ENCODE measurements at places on chromosomes 5 and 9.
A peak's percentile ranks its signal among the peaks of the same experiment; 100 is the strongest.

DNA sequence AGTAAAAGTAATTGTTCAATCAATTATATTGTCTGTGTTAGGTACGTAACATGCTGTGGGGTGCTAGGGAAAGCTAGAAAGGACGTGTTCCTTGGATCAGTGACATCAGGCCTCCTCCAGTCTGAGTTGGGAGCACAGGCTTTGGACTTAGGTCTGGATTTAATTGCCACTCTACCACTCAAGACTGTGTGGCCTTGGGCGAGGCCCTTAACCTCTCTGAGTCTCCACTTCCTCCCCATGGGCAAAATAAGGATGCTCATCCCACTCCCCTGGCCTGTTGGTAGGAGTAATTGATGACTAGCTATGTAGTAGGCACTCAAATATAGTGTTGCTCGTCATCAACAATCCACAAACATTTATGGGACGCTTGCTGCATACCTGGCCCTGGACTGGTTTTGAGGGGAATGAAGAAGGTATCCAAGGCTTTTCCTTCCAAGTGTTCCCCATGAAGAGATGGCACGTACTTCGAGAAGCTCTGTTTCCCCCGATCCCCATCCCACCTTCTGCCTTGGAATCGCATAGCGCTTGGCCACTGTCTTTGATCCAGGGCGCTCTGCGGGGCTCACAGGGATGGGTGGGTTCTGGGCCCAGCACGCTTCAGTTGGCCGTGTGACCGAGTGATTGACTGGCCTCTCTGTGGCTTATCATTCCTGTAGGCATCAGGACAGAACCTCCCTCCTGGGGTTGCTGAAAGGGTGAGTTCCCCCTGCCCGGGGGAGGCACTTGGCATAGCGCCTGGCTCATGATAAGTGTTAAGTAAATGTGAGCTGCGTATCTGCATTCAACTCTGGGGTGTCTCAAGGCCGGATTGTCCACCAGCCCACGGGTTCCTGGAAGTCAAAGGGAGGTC is 8.1 kb downstream of the FGF18 start:
- DNase-seq = no peak

- no peak for DNase-seq
These were observed 151.8 kb downstream of the MUSK start for GRCh38 chr9:110820381-110820780.

- peak; percentile 15 for DNase-seq
These were observed 199.3 kb upstream of the PDE4D start for GRCh38 chr5:60092671-60093422.

- no peak for DNase-seq
These were observed 2258.8 kb upstream of the WWC1 start for GRCh38 chr5:166032601-166033000.

DNA sequence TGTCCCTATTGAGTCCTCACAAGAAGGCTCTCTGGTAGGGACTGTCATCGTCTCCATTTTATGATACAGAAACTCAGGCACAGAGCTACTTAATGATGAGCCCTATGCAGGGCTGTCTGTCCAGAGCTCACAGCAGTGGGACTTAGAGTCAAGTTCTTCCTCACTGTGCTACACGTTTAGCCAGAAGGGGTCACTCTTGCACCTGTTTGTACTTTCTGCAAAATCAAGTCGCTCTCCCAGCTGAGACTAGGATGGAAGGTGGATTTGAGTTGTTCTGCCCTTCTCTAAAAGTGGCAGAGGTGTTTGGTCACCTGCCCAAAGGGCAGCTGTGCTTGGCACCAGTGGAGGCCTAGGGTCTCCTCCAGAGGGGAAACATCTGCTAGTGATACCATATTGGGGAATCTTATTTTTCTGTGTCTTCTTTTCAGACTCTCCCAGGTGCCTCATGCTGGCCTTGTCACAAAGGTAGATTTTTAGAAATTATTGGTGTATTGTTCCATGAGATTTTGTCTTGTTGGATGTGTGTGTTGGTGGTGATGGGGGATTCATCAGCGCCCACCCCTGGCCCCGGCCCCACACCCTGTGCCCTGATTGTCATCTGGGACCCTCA is 104.2 kb downstream of the PPARGC1B start:
- DNase-seq = peak; percentile 78

DNA sequence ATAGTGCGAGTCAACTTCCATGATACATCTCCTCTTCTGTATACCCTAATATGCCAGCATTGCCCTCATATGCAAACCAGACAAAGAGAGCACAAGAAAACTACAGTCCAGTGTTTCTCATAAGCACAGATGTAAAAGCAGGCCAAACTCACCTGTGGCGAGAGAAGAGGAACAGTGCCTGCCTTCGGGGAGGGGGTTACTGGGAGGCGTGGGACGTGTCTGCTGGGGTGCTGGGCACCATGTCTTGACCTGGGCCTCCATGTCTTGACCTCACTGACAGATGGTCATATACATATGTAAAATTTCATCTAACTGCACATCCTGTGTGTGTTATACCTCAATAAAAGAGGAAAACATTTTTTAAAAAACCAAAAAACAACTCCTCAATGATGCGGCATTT is 159.3 kb upstream of the PPP1R26 start:
- no peak for DNase-seq

DNA sequence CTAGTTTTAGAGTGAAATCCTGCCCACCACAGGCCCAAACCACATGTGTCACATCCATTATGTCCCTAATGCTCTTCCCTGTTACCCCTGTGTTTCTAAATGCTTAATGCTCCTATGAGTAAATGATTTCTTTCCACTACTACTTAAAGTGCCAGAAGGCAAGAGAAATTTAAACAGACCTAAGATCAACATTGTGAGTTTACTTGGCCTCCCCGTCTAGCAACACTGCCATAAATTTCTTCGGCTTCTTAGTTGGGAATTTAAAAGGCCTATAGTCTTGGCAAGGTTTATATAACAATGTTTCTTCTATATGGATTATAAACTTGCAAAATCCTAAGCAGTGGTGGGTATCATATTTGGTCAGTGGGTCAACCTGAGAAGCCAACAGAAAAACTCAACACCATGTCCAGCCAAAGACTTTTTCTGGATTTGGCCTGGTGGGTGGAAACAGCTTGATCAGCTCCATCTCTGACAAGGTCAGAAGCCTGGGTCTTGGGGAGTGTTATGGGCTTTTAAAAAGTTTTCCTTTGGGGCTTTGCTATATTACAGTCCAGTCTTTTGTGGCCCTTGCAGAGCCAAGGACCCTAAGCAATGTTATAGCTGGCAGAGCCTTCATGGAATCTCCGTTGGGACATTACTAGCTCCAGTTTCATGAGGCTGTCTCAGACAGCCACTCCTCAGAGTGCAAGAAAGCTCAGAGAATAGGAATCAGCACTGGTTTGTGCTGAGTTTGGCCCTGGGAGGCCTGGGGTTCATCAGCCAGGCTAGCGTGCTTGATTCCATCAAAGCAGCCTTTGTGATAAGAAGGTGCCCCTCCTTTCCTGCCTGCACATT is 119.8 kb downstream of the PRDM6 start:
- no peak for DNase-seq

DNA sequence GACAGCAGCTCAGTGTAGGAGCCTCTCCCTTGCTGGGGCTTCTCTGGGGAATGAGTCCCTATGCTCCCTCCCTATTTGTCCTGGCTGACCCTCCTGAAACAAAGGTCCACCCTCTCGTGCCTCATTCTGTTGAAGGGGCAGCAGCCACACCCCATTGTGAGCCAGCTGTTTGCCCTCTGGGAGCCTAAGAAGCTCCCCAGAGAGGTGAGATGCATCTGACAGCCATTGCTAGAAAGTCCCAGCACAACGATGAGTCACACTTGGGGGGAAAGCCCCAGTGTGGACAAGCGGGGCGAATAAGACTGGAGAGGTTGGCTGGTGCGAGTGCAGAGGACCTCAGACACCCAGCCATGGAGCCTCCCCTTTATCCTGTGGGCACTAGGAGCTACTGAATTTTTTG is 101.4 kb downstream of the PPARGC1B start:
- no peak for DNase-seq

- DNase-seq = no peak
These were observed 300.7 kb downstream of the KDM4C start for GRCh38 chr9:7058473-7058872.

- DNase-seq = peak; percentile 38
These were observed 14.4 kb downstream of the PRKACG start for GRCh38 chr9:68999393-69000105.

DNA sequence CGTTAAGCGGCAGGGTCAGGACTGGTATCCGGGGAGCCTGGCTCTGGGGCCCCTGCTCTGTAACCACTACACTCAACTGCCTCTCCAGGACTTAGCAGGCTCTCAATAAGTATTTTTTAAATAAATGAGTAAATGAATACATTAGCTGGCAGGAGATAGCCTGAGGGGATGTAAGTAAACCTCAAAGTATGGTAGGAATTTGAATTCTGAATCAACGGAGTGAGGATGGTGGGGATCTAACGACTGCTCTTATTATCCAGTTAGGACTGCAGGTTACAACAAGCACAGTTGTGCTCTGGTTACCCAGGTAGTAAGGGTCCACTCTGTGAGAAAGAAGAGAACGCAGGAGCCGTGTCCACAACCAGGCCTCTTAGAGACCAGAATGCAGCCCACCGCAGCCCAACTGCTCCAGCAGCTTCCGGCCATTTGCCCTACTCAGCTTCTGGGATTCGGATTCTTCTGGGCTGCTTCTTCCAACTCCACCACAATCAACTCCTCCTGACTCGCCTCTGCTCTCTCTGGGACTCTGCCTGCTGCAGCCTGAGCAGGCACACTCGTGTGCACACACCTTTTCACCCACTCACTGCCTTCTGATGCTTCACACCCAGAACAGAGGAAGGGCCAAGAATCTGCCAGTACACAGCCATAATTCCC is 52.6 kb downstream of the MED27 start:
- DNase-seq = peak; percentile 75

- no peak for DNase-seq
These were observed 16.2 kb downstream of the PRLR start for GRCh38 chr5:35214051-35214450.

GRCh38 chr9:96719521-96719920 is 58.4 kb downstream of the ZNF510 start:
- DNase-seq = no peak

- no peak for DNase-seq
These were observed 62.8 kb downstream of the INSYN2B start for GRCh38 chr5:169917500-169917899.

DNA sequence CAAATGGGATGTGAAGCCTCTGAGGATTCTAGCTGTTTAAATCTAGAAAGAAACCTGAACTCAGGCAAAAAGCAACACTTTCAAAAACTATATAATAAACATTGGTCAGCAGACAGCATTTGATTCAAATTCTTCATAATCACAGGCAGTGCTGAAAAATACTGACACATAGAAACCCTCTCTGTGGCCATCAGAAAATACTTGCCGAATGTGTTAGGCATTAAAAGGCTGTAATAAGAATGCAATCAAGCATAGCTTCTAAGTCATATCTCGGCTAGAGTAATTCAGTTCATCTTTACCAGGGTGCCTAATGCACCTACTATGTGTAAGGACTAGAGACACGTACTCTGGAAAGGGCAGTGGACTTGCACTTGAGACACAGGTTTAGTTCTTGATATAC is 405.3 kb upstream of the SGCD start:
- no peak for DNase-seq

GRCh38 chr5:149211566-149211965 is 60.1 kb upstream of the AFAP1L1 start:
- no peak for DNase-seq

GRCh38 chr5:126875303-126875785 is 98.4 kb downstream of the LMNB1 start:
- peak; percentile 56 for DNase-seq

DNA sequence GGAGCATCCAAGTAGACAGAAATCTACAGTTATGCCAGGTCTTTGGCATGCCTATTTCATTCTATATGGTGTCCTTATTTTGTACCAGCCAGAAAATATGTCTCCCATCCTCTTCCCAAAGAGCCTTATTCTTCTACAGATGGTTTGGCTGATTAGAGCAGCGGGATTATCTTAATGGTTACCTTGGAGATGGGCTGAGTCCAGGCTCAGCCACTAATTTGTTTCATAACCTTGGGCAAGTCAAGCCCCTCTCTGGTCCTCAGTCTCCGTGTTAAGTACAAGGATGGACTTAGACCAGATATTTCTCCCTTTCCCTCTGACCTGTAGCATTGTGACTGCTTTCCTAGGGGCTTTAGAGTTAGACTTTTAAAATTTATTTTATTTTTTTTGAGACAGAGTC is 11.1 kb upstream of the GLE1 start:
- DNase-seq = no peak

DNA sequence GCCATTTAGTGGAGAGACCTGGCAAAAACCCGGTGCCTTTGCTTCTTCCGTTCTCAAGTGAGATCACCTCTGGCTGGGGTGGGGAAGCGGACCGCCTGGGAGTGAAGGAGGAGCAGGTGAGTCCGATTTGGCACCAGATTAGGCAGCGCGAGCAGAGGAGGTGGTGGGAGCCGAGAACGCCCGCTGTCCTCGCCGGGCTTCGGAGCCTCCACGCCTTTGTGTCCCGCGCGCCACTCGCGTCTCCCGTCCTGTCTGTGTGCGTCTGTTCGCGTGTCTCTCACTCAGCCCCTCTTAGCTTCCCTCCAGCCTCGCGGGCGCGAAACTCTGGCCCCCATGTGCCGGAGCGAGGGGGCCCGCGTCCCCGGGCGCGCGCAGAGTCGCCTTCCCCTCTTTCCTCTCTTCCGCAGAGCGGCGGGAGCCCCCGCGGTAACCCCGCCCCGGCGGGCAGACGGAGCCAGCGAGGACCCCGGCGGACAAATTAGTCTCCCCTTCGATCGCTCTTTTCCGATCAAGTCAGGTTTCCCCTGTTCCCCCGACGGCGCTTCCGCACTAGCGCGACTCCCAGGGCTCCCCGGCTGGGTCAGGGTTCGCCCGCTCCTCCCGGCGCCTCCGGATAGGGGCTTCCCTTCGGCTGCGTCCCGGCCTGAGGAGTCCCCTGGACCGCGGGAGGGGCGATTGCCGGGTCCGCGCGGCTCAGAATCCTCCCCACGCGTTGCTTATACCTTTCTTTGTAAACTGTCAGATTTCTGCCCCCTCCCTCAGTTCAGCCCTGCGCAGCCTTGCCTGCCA is 7.1 kb downstream of the POU4F3 start:
- DNase-seq = no peak

GRCh38 chr9:545480-545879 is 296.0 kb upstream of the DMRT1 start:
- DNase-seq = no peak

DNA sequence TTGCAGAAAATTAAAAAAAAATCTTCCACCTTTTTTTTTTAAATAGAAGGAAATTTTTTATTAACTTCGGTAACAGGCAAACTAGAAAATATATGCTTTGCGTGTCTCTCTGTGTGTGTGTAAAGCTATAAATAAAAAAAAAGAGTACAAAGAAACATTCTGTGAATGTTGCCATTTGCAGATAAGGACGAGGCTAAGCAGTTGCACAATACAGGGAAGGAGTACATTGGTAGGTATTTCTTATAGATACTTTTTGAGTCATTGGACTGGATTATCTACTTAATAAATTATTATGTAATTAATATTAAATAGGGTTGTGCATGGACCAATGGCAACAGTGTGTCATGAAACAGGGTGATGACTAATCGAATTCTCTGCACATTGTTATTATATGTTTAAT is 102.4 kb downstream of the CAMK4 start:
- no peak for DNase-seq

Data from HTR-8/SVneo (cell line).